Activated T-cell treated with anti-CD3 and anti-CD28 coated beads, Interleukin-2, amount 50 U/mL, for 1 hour (primary cell): ENCODE measurements at places on chromosomes 3 and 15.

DNA sequence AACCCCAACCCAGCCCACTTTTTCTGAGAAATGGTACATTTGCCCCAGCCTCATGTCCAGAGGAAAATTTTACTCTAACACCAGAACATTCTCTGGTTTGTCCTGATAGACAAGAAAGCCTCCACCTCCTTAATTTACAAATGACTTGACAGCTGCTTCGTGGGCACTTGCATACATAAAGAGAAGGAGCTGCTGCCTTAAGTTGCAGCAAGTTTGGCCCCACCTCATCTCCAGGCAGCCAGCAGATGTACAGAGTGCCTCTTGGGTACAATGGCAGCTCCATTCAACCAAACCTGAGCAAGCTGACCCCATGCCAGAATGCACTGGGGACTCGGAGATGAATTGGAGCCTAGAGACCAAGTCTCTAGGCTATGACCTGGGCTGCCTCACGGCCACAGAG lies 6.2 kb upstream of the H1-8 start:
- DNase-seq: no peak

DNA sequence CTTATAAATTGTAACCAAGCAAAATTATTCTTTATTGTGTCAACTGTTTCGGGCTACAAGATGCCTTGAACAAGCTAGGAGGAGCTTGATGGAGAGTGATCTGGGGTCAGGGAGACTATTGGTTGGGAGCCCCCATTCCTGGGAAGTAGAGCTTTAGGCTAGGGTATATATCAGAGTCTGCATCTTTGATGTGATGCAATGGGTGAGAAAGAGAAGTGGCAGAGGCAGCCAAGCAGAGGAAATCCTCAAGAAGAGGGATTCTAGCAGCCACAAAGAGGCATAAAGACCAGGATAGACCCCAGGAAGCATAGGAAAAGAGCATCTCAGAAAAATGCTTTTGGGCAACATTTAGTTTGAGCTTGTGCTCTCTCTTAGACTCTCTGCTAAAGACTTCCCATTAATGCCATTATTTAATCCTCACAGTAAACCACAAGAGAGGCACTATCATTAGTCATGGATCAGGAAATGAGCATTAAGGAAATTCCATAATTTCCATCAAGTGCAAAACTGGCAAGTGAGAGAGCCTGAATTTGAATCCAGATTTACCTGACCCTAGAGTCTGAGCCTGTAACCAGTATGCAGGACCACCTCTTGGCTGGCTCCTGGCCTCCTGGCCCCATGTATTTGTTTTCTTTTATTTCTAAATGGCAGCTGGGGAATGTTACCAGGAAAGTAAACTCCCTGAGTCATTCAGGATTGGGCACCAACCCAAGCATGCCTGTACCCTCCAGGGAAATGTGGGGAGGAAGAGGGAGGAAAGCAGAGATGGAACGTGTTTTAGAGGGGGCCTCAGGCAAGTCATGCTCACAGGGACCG lies 118.7 kb downstream of the RPL22L1 start:
- no peak for DNase-seq

- no peak for DNase-seq
Measured at GRCh38 chr3:99972380-99973104, 141.8 kb downstream of the FILIP1L start.

GRCh38 chr3:123244128-123244527 lies 42.4 kb downstream of the SEC22A start:
- DNase-seq: no peak
